ENCODE measurements at places on chromosomes 4 and X.

DNA sequence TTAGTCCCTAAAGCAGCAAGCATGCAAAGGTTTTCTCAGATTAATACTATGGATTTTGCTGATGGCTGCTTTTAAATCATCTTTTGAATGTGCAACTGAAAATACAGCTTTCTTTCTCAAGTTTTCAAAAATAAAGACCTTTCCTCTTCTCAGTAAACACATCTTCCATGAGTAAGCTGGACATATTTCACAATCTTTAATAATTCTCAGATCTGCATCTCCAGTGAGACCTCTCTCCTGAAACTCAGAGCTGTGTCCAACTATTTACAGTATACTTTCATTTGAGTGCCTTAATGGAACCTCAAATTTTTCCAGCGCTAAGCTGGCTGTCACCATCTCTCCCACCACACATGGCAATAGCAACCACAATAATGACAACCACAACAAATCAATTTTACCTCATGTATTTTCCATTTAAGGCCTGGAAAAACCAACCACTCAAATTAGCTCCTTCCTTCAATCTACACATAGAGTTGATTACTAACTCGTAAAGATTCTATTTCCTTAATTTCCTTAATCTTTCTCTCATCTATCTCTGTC, 192.4 kb upstream of the RPL34 start:
- DNase-seq: no peak

- DNase-seq: no peak
These were observed 48.0 kb downstream of the PHKA2 start for GRCh38 chrX:18935893-18936292.

DNA sequence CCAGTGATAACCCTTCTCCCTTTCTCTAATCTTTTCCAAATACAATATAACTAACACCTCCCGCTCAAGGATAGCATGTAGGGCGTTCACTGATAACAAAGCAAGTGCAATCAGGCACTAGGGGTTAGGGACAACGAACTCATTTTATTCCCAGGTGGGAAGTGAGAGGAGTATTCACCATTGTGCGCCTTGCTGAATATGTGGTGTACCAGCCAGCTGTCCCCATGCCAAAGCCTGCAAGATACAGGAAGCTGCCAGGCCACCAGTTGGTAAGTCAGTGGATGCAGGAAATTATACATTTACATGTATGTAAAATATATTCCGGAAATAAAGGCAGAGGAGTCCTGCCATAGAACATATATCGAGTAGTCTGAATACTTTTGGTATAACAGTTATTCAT, 6.3 kb upstream of the HPRT1 start:
- no peak for DNase-seq

DNA sequence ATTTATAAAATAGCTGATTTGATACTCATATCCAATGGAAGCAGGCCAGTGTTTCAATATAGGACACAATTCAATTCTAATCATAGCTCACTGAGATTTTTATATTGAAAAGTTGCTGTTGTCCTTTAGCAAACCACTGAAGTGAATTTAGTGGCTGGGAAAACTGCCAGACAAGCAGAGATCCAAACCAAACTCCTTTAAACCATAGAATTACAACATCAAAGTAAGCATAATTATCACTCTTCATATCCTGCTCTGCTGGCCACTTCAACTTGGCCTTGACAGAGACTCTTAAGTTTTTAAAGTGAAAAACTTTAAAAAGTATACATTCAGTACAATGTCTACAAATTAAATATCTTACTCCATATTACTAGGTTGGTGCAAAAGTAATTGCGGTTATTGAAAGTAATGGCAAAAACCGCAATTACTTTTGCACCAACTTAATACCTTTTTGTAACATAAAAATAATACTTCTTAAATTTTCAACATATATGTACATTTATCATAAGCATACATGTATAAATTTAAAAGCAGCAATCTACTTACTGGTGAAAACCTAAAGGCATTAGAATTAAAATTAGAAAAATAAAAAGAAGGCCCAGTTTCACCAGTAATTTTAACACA, 433.0 kb downstream of the PCDH10 start:
- no peak for DNase-seq

DNA sequence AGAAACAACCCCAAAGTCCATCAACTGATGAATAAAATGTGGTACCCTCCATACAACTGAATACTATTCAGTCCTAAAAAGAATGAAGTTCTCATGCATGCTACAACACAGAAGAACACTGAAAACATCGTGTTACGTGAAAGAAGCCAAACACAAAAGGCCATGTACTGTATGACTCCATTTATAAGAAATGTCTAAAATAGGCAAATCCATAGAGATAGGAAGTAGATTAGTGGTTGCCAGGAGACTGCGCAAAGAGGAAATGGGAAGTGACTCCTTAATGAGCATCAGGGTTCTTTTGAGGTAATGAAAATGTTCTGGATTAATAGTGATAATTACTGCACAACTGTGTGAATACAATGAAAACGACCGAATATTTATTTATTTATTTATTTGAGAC, 23.4 kb downstream of the FBXW7 start:
- DNase-seq: peak; percentile 83

DNA sequence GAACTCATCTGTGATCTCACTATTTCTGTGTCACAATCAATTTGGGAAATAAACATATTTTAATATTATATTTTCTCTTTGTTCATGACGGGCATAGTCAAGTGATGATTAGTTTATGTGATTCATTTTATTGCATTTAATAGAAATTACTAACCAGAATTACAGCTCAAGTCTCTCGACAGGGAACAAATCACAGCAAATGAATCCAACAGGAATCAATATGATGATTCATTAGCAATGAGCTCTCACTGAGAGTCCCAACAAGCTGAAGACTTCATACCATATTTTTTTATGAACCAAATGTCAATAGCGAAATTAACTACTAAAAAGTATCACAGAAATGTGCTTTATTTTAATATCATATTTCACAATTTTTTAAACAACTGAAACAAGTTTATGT, 649.7 kb downstream of the GRID2 start:
- no peak for DNase-seq

DNA sequence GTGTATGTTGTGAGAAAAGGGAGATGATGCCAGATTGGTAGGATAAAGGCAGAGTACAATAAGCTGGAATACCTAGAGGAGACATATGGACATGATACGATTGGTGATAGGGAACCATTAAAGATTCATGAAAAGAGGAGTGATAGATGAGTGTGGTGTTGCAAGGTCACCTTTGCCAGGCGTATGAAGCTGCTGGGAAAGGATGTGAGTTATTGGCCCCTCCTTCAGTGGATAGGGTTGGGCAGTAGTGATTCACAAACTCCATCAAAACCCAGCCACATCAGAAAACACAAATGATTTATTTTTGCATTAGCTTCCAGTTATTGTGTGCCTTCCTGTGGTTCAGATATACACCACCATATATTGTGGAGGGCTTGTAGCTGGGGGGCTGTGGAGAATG, 34.3 kb downstream of the TMEM164 start:
- peak; percentile 56 for DNase-seq

DNA sequence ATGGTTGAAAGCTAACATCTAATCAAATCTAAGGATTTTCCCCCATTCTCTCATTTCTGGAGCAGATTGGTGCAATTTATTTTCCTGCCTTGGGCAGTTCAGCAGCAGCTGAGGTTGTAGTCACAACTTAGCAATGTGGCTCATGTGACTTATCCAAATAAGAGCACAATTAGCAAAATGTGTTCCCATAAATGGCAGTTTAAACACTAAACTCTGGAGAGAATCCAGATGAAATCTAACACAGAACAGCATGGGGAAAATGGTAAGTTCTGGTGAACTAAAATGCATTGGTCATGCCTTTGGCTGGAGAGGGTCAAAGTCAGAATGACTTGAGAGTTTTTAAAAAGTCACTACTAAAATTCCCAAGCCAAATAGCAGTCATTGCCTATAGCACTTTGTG, 422.6 kb upstream of the DIPK2B start:
- peak; percentile 79 for DNase-seq

DNA sequence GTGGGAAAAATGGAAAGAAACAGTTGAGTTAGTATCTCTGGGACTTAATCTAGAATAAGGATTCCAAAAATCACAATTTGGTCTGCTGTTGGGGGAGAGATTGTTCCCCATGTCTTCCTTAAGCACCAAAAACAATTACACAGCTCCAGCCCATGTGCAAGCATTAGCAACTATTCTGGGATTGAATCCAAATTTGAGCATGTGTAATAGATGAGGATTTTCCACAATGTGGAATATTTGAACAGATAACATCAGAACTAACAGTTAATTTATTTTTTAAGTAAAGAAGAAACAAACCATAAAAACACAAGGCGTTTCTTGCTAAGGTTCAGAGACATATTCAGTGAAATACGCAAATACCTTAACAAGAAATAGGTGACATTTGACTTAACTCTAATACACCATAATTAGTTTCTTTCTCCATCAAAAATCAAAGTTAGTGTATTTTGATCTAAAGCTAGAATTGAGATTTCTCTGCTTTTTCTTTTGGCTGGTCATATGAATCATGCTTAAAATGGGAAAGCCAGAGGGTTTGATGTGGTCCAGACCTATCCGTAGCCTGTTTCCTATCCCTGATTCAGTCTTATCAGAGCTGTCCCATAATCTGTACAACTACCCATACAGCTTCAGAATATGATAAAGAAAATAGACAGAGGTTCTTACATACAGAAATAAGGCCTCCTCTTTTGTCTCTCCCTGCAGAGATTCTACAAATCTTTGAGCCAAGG, 413.4 kb downstream of the PACRGL start:
- peak; percentile 2 for DNase-seq

DNA sequence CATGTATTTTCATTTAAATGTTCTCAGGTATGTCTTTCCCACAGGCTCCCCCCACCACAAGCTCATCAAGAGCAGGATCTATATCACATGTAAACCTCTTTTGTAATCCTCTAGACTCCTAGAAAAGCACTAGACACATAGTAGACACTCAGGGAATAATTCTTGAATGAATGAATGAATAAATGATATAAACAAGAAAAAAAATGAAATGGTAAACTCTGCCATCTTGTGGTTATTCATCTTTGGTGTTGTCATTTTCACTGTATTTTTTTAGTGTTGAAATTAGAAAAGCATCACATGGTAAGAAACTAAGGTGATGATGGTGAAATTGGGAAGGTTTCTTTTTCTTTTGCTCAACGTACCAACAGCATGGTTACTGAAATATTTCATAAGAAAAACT, 34.2 kb upstream of the C1GALT1C1 start:
- peak; percentile 44 for DNase-seq

- DNase-seq: no peak
These were observed 21.9 kb downstream of the TXK start for GRCh38 chr4:48112017-48112667.

GRCh38 chr4:28555866-28556265, 1695.2 kb downstream of the STIM2 start:
- DNase-seq: no peak

GRCh38 chr4:19844446-19844845, 407.3 kb upstream of the SLIT2 start:
- DNase-seq: peak; percentile 71

DNA sequence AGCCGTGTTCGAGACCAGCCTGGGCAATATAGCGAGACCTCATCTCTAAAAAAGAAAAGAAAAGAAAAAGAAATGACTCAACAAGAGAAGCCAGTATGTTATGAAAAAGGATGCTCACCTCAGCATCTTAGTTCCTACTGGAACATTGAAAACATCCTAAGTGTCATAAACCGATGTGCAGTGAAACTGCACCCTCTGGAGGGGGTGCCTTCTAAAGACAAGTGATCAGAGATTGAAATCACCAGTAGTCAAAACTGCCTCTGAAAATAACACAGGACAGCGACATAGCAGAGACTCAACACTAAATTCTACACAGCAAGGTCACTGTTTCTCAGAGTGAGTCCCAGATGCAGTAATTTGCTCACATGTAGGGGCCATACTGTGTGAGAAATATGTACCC, 28.0 kb upstream of the ATP6AP2 start:
- DNase-seq: no peak

GRCh38 chr4:94533405-94534223, 81.9 kb downstream of the PDLIM5 start:
- DNase-seq: no peak

GRCh38 chr4:3374011-3374645, 67.6 kb upstream of the HGFAC start:
- no peak for DNase-seq

DNA sequence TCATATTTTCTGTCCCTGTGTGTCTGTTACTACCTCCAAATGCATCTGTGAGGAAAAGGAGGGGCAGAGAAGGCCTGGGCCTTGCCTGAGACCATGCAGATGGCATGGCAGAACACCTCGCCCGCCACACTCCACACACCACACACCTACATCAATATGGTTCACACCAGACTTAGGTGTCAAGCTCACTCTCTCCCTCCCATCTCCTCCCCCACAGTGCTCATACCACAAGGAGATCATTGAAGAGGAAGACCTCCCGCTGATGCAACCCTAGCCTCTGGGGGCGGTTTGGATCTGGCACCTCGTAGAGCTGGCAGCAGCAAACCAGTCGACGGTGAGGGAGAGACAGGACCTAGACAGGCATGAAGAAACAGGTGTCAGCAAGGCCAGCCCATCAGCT, 16.6 kb upstream of the KDM5C start:
- DNase-seq: no peak

- DNase-seq: peak; percentile 9
These were observed 1.1 kb downstream of the CXCL1 start for GRCh38 chr4:73870260-73870659.

- no peak for DNase-seq
These were observed 33.1 kb downstream of the SLC10A7 start for GRCh38 chr4:146488495-146489174.

DNA sequence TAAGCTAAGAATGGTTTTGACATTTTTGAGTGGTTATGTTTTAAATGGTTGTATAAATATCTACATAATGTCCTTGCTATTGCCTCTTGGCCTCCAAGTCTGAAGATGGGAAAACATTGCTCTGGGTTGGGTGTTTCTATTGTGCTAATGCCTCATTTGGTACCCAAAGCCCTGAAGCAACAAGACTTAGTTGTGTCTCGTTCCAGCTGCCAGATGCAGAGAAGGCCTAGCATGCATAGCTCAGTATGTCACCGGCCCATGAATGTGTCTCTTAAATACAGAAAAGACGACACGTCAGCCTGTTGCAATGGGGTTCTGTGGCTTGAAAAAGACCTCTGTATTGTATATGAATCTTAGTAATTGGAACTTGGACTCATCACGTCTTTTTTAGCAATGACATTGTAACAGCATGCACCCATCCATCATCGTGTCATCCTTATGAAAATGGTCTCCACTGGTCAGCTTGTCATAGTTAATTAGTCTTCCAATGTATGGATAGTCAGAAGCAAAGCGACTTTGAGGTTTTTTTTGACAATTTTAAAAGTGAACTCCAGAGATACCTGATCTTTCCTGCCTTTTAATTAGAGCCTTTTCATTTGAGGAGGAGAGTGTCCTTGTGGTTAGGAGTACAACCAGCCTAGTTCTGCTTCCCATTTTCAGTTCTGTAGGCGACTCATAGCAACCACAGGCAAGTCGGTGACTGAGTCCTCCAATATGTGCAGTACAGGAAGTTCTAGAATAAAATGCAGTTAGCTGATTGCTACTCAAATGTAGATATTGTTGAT, 126.4 kb upstream of the GATB start:
- DNase-seq: peak; percentile 18
